Right renal cortex interstitium (tissue), 3 donors: ENCODE measurements at places on chromosomes 6 and 20.
A peak's percentile ranks its signal among the peaks of the same experiment; 100 is the strongest.

GRCh38 chr6:25717866-25718740, 36.4 kb upstream of the SLC17A4 start:
- DNase-seq: peak; percentile 40

GRCh38 chr6:144094731-144095133, 641 bp downstream of the SF3B5 start:
- no peak for DNase-seq

DNA sequence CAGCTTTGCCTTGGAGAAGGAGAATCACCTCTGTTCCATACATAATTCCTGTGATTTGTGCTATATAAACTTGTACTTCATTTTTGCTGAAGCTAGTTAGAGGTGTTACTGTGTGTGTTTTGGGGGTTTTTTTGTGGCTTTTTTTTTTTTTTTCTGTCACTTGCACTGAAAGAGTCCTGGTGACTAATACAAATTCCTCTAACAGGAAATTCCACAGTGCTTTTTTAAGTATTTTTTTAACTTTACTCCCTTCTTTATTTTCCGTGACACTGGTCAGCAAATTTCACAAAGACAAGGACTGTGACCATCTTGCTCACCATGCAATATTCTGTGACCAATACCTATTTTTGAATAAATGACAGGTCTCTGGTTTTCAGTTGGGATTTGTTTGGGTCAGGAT, 110.5 kb downstream of the ISM1 start:
- DNase-seq: no peak

DNA sequence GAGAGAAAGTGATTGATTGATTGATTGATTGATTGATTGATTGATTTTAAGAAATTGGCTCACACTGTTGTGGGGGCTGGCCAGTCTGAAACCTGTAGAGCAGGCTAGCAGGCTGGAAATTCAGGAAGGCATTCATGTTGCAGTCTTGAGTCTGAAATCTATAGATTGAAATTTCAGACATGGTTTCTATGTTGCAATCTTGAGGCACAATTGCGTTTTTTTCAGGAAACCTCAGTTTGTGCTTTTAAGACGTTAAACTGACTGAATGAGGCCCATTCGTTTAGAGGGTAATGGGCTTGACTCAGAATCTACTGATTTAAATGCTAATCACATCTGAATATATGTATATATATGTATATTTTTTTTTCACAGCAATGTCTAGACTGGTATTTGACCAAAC, 106.3 kb downstream of the STXBP5 start:
- no peak for DNase-seq

DNA sequence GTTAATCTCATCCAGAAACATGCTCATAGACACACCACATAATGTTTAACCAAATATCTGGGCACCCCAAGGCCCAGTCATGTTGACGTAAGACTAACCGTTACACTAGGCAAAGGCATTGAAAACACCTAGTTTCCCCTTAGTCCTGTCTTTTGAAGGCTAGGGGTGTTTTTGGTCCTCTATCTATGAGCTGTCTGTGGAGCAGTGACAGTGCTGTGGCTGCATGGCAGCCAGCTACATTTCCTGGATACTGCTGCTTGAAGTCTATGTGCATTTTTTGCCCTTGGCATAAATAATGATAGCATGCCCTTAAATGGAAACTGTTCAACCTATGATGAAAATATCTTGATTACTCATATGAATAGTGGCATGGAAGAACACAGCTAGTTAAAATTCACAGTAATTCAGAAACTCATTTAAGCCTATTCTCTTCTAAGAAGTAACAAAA, 18.6 kb downstream of the FARS2 start:
- no peak for DNase-seq

DNA sequence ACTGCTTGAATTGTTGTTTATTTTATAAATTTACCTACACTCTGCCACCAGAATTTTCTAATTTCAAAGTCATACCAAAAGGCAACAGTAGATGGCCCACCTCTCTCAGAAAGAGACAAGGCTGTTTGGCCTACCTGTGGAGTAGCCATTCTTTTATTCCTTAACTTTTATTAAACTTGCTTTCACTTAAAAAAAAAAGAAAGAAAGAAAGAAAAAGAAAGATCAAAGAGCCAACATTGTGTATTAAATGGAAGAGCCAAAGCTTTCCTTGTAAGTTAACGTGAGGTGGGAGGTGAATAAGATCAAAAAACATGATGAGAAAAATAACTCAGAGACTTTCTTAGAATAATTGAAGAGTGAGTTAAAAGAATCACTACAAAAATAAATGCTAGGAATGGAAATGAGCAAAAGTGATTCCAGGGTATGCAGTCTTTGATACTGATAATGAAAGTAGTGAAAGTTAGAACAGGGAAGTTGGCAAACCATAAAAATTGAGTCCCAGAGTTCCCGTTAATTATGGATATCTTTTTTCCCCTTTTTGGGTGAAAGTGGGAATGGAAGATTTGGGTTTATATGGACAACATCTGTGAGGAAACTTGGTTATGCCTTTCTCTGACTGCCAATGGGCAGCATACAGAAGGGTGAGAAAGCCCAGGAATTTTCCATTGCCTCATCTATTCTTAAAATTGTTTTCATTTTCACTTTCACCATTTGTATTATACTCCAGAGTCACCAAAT, 35.9 kb upstream of the MYB start:
- no peak for DNase-seq

GRCh38 chr6:34554291-34555006, 1.7 kb downstream of the SPDEF start:
- no peak for DNase-seq

GRCh38 chr20:20018366-20018765, 1.2 kb downstream of the NAA20 start:
- no peak for DNase-seq

DNA sequence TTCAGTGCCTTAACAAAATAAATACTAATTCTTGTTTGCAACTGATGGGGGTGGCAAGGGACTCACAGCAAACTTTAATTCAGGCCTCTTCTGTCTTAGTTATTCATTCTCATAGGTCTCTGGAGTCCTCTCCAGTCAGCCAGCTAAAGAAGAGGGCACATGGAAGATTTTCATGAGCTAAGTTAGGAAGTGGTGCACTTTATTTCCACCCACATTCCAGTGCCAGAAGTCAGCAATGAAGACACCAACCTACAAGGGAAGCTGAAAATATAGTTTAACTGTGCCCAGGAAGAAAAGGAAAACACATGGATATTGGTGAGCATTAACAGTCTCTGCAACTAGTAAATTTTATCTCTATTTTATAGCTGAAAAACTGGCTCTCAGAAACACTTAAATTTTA, 16.7 kb upstream of the IRAK1BP1 start:
- DNase-seq: no peak

DNA sequence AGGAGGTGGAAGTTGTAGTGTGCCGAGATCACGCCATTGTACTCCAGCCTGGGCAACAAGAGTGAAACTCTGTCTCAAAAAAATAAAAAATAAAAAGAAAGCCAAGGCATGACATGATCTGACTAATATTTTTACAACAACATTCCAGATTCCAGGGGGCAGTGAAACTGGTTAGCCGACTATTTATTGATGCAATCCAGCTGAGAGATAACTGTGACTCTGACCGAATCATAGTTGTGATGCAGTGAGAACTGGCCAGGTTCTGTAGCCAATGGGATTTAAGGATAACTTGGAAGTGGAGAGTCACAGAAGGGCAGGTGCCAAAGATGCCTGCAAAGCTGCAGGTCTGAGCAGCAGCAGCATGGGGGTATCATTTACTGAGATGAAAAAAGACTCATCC, 82.9 kb upstream of the TSHZ2 start:
- no peak for DNase-seq

DNA sequence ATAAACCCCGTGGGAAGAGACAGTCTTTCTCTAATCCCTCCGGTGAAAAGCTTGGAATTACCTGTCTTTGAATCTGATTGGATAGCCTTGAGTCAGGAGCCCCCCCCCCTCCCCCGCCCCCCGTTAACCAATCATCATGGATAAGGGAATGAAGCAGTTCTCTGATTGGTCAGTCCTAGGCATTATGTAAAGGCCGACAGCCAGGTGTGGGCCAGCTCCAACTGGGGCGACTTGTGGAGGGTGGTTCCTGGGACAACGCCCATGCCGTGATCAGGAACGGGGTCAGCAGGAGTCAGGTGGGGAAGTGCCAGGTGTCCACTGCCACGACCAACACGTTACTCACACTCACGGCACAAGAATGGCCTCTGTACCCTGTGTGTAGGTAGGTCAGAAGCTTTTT, 406.8 kb upstream of the SULF2 start:
- no peak for DNase-seq

GRCh38 chr6:143896126-143896860, 32.0 kb downstream of the ZC2HC1B start:
- no peak for DNase-seq

DNA sequence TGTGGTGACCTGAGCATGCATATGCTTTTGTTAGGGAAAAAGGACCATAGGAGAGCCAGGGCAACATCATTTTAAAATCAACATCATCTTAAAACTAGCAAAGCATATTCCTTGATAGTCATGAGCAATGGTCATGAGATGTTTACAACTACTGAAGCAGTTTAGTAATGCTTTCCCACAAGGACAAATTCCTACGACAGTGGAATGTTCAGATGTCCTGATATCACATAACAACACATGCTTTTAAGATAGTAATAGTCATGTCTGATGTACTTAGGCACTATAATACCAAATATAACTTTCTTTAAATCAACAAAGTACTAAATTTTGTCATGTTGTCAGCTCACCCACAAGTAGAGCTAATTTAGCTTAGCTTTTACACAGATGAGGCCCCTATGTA, 370.3 kb downstream of the HTR1B start:
- no peak for DNase-seq

DNA sequence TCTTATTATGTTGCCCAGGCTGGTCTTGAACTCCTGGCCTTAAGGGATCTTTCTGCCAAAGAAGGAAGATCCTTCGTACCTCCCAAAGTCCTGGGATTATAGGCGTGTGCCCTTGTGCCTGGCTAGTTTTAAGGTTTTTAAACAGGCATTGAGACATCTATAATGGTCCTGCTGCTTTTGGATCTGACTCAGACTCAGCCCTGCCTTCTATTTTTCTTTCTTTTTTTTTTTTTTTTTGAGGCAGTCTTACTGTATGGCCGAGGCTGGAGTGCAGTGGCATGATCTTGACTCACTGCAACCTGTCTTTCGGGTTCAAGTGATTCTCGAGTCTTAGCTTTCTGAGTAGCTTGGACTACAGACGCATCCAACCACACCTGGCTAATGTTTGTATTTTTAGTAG, 73.7 kb downstream of the PHF20 start:
- DNase-seq: no peak

DNA sequence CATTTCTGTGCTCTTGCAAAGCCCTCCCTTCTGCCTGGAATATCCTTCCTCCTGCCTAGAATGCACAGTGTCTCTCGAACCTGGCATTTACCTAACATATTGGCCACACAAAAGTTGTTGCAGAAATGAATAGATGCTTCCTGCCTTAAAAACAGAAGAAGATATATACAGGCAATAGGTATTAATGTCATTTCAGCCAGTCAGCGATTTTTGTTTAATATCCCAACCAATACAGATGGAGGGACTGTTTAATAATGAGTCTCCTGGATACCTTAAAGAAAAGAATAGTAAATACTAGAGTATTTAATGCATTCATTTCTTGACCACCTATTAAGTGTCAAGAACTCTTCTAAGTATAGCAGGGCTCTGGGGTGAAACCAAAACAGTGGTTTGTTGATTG, 70.3 kb downstream of the MBOAT1 start:
- no peak for DNase-seq

- no peak for DNase-seq
These were observed 33.5 kb upstream of the TPD52L1 start for GRCh38 chr6:125120054-125120590.

DNA sequence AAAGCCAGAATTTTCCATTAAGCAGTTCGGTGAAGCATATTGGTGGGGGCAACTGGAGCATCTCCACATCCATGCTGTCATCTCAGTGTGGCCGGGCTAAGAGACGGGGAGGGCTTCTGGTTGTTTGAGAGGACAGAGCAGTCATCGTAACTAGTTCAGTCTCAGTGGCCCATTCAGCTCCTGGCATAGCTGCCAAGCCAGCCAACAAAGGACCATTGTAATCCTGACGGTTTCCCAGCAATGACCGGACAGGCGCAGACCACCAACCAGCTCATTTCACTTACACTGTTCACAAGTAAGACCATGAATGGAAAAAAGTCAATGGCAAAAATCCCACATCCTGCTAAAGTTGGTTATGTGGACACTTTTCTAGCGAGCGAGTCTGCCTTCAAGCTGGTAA, 14.9 kb upstream of the HDDC2 start:
- no peak for DNase-seq

DNA sequence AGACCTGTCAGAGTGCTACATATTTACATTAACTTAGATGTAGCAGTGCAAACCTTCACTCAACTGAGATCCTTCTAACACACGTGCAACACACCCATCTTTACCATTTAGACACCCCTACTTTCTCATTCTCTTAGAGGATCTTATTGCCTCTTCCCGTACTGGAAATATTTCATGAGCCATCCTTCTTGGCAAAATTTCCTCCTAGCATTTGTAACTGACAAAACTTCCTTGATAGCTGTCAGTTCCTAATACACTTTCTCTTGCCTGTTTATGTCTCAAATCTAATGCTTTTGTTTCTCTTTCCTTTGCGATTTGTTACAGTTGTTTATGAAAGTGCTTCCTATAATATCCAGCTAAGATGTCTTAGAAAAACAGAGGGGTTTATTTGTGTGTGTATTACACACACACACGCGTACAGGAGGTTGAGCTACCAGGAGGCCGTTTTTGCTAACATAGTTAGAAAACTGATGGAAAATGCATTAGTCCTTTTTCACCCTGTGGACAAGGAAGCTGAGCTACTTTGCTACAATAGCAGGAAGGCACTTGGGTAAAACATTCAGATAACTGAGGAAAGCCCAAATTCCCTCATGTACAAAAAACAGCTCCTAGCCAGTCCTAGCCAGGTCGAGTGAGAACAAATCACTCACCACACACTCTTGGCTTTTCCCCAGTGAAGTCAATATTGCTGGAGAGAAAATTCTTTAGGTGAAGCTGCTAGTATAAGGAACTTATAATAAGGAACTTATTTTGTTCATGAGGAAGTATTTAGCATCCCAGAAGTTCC, 153.6 kb downstream of the NFATC2 start:
- no peak for DNase-seq

DNA sequence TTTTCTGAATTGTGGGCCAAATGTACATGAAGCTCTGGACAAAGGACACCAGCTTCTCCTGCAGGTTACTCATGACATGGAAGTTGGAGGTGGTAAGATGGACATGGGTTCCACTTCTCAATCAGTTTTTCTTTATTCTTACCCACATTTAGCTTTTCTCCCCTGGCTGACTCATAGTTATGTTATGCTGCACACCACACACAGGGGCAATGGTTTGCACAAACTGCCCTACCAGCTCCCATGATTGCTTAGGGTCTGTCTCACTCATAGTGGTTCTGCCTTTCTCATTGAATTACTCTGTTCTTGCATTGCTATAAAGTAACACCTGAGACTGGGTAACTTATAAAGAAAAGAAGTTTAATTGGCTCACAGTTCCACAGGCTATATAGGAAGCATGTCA, 4.5 kb upstream of the CD109 start:
- DNase-seq: no peak

DNA sequence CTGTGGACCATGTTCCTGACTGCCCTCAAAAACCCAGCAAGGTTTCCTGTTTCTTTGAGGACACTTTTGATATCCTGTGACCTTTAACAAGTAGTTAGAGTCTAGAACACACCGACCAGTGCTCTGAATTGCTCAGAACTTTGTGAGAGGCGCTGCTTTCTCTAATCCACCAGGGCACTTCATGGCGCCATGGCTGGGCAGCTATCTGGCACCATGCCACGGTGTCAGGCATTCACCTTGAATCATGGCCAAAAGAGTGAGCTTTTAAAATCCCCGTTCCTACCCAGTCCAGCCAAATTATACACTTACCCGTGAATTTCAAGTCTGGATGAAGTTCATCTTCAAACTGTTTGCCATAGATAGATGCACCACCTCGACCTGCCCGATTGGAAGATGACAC, 17.0 kb upstream of the CPNE5 start:
- no peak for DNase-seq
